ENCODE measurements at places on chromosomes 6 and 20. TPM values are rescaled to one million over a fixed set of nuclear protein-coding genes. Genes with fewer than 3 reads are reported as not detected.
A peak's percentile ranks its signal among the peaks of the same experiment; 100 is the strongest.

MOG gene
- not detected for total RNA-seq

LGSN gene
- total RNA-seq, result 17.1 TPM

SPTLC3 gene
- 15.7 TPM for total RNA-seq

PSMB9 gene
- 20.3 TPM for total RNA-seq

RUNX2 gene
- 0.06 TPM for total RNA-seq

GRCh38 chr20:32749914-32750637, 6.8 kb upstream of the COMMD7 start:
- no peak for DNase-seq

DNA sequence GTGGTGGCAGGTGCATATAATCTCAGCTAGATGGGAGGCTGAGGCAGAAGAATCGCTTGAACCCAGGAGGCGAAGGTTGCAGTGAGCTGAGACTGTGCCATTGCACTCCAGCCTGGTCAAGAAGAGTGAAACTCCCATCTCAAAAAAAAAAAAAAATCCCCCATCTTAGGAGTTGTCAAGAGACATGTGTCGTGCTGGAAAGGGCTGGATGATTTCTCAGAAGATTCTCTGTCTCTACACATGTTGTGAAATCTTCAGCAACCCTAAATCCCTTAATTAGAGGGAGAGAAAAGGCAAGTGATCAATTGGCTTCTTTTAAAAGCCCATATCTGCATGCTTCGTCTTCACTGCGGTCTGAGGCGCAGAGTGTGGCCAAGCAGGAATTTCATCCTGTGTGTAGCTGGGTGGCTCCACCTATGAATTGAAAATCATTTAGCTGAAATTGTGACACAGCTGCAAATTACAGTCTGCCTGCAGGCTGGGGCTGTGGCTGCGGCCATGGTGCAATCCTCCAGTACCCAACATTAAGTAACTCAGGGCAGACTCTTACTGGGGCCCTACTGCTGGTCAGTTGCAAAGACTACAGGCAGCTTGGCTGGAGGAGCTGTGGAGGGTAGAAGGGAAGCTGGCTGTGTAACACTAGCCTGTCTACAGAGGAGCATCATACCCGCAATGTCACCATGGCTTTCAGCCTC, 3.2 kb upstream of the TGM3 start:
- no peak for DNase-seq

DNA sequence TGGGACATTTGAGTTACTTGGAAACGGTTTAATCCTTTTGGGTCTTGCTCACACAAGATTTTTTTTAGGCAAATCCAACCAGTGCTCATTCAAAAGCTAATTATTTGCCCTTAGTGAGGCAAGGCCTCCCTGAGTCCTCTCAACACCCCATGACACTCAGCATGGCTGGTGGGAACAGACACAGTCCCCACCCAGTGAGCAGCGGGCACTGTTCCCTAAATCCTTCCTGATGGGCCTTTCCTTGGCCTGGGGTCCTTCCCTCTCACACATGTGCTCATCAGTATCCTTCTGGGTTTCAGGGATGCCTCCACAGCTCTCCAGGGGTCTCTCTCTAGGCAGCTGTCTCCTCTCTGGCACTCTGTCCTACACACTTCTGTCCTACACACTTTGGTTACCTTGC, 28.0 kb downstream of the PLAGL2 start:
- DNase-seq, result no peak

GRCh38 chr6:161215876-161216615, 57.8 kb downstream of the AGPAT4 start:
- DNase-seq, result no peak

DNA sequence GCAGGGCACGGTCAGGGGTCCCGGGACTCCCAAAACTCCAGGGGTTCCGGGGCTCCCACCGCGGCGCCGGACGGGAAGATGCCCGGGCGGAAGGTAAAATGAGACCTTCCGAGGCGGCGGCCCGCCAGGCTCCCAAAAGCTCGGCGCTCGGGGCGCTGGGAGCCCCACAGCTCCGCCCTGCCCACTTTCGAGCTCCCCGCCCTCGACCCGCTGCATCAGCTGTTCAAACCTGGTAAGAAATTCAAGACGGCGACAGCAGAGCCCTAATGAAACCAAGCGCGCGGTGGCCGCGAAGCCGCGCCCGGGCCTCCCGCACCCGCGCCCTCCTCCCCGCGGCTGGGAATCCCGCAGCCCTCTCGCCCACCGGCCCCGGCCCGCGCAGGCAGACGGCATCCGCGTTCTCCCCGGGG, 369 bp downstream of the SLC4A11 start:
- DNase-seq, result no peak

DNA sequence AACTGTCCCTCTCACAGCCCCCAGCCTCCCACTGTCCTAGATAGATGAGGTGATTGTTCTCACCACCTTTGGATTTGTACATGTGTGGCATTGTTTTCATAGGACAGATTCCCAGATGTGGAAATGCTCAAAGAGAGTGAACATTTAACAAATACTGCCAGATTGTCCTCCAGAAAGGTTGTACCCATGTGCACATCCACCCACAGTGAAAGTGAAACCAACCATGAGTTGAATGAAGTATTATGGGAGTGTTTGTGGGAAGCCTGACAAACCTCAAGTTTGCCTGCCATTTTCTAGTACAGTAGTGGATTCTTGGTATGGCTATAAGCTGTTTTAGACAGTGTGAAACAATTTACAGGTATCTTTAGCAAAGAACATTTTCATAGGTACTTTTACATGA, 42.7 kb downstream of the ANKRD6 start:
- no peak for DNase-seq

DNA sequence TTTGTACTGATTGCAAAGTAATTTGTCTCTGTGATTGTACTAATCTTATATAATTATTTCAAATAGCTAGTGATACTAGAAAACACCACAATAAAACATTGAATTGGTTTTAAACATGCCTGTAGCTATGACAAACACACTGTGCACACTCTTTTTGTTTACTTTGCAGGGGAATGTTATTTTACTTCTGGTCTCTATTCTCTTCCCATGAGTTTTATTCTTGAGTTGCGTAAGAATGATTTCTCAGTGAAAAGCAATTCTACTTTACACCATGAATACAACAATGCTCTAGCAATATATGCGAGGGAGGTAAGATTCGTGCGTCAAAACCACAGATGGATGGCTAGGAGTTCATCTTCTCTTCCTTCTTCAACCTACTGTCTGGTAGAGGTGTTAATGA, 68.4 kb upstream of the PHACTR1 start:
- no peak for DNase-seq

GRCh38 chr20:59571551-59572314, 32.6 kb upstream of the PHACTR3 start:
- peak; percentile 30 for DNase-seq

DNA sequence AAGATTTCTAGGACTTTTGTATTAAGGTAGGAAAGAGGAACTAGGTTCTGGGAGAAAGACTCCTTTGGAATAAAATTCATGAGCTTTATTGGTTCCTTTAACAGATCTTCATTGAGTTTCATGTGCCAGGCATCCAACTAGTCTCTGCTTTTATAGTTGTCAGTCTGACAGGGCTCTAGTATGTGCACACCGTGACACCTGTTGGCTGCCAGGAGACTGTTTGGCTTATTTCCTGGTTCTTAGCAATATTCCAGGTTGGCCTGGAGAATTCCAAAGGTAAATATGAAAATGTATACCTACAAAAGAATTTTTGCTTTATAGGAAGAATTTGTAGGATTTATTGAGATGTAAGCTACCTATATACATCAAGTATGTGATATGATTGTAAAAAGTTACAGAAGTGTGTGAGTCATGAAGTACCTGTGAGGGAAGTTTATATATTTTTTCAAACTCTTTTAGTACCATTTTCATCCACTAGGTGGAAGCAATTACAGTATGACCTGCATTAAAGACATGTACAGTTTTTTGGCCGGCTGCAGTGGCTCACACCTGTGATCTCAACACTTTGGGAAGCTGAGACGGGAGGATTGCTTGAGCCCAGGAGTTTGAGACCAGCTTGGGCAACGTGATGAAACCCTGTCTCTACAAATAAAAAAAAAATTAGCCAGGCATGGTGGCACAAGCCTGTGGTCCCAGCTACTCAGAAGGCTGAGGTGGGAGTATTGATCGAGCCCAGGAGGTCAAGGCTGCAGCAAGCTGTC, 35.2 kb downstream of the NDUFAF5 start:
- DNase-seq, result peak; percentile 48

DNA sequence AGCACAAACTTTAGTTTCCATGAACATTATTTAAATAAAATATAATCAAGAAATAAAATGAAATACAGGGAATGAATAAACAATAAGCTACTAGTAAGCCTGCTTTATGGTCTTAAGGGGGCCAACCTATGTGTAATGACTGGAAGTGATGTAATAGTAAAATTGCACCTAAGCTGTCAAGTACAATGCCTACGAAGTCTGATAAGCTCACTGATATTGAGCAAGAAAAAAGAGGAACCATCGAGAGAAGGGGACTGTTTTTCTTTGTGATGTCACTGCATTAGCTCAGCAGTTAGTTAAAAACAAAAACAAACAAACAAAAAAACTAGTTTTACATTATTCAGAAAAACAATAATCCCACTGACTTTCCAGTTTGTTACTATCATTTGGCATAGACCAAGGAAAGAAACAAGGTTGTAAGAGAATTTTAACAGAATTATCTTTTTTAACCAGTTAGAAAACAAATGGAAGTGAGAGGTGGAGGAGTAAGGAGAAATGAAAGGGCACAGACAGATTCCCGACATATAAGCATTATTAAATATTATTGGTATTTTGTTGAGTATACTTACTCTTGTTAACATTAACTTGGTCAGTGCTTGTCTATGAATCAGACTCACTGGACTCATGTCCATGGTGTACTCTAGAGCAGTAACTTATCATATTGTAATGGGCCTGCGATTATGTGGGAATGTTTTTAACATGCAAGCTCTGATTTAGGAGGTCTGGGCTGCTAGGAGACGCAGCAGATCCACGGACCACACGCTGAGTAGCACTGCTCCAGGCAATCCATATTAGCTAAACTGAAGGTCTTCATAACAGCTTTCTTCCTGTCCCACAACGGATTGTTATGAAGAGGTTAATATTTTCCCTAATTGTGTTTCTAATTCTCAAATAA, 99.6 kb upstream of the HMGCLL1 start:
- no peak for DNase-seq

DNA sequence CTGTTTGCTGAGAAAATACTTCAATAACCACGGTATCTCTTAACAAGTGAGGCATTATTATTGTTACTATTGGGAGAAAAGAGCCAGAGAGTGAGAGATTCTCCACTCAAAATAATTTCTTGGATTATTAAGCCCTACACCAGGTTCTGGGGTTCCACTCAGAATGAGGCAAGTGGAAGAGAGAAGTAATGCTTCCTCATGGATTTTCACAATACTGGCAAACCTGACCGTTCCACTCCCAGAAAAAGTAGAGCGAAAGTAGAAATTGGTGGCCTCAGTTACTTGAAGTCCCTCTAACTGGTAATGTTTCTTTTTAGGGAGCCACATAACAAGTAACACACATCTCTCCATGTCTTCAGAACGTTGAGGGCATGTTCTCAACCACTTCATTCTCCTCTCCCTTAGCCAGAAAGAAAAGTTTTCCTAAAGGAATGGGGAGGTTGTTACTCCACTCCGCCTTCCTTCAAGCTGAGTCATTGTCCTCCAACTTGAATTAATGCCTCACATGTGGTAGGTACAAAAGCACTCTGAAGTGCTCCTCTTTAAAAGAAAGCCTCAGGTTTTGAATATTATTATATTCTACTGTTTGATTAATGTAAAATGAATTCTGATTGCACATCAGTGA, 1.9 kb downstream of the BAG2 start:
- DNase-seq, result peak; percentile 49

- DNase-seq, result no peak
Observed at GRCh38 chr6:134436950-134437349, 119.0 kb upstream of the SGK1 start.

GRCh38 chr6:144585217-144585814, 300.2 kb downstream of the UTRN start:
- DNase-seq, result peak; percentile 42

- DNase-seq, result peak; percentile 79
Observed at GRCh38 chr20:23049201-23050075, at the start of gene THBD. Gene THBD, minus strand, starts transcription at chr20:23049672. Its CDS starts 168 bp downstream, at chr20:23049504.

DNA sequence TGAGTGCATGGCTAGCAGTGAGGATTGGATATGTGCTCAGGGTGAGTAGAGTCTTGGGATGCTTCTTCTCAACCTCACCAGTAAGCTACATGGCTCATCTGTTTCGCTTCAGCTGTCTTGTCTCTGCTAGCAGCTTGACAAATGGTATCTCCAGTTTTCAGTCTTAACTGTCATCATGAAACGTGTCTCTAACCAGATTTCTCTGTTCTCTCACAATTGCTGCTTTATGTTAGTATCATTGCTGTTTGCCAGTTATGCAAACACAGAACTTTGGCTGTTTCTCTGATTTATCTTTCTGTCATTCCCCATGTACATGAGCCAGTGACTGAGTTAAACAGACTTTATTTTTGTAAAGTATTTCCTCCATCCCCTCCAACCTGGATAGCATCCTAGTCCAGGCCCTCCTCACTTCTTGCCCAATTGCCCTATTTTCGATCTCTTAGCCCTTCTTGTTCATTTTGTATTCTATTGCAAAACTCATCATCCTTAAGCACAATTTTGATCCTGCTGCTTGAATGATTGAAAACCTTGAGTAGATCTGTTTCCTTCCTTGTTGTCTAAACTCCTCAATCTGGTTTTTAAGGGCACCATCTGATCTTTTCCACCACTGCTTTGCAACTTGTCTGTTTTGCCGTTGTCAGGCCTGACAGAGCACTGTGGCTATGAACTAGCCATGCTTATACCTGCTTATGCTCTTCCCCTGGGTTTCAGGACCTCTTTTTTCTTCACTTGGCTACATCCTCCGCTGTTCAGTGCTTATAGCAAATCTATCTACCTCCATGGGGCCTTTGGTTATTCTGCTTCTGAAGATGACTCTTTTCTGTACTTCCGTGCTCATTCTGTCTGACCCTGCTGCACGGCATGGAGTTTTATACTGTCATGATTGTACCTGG, 37.7 kb upstream of the ADIG start:
- no peak for DNase-seq

DNA sequence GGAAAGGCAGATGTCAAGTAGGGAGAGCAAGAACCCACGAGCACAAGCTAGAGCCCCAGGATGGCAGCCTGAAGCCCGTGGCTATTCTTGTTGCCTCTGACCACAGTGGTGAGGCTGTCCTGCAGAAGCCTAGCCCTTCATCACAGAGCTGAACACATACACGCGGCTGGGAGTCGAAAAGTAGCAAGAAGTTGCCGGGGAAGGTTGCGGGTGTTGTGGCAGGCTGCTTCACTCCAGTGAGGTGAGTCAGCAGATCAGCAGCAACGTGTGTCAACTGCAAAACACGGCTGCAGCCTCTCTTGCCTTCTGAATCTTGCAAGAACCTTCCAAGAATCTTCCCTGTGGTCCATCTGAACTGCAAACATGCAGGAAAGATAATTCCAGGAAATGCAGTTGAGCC, 10.6 kb upstream of the STX16 start:
- no peak for DNase-seq

- DNase-seq, result no peak
Observed at GRCh38 chr6:27871924-27872638, 40.1 kb downstream of the OR2B2 start.

DNA sequence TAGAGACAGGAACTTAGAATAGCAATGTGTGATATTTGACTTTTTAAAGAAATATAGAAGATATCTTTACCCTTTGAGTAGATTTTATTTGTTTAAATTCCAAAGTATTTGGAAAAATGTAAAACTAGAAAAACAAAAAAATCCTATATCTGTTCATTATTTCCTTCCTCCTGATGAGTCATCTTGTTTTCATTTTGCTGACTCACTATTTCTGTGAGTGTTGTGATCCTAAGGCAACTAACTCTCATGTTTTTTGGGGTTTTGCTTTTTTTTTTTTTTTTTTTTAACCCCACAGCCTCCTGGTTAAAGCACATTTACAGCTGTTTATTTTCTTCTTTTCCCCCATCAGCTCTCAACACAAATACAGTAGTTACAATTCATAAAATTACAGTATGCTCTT, 37.8 kb upstream of the THEMIS start:
- peak; percentile 22 for DNase-seq

Data from NCI-H460 (cell line).